ENCODE measurements at places on chromosomes 13 and 19. TPM values are rescaled to one million over a fixed set of nuclear protein-coding genes. Genes with fewer than 3 reads are reported as not detected.

FAM83E gene
- total RNA-seq = 18.5 TPM

GGN gene
- 0.41 TPM for total RNA-seq

ZNF823 gene
- total RNA-seq = 3.6 TPM

ZNF714 gene
- total RNA-seq = 6.0 TPM

CNFN gene
- 4.3 TPM for total RNA-seq

KANK3 gene
- 0.23 TPM for total RNA-seq

RDH8 gene
- total RNA-seq = not detected

SOHLH2 gene
- total RNA-seq = not detected

ZNF780A gene
- total RNA-seq = 9.3 TPM

LILRB3 gene
- total RNA-seq = not detected

ZNF555 gene
- total RNA-seq = 1.3 TPM
